ENCODE measurements at places on chromosomes 2 and 18.

DNA sequence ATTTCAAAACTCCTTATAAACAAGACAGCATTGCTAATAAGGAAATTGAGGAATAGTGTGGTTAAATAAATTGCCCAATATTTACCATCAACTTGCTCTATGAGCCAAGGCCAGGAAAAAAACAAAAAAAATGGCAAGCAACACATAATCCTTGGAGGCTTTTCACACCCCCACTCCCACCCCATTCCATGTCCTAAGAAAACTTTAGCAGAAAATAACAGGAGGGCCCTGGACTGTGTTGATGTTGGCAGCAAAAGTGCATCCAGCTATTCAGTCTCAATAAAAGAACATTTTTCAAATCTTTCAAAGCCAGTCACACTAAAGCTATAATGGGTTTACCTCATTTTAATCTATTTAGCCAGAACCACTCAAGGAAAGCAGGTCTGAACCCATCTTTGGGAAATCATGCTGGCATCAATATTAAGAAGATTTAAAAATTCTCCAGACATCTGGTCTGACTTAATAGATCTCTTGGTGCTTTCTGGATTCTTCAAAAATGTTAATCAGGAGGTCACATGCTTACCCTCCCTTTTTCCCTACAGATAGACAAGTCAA is 34.6 kb upstream of the STK17B start:
- DNase-seq: peak; percentile 14

DNA sequence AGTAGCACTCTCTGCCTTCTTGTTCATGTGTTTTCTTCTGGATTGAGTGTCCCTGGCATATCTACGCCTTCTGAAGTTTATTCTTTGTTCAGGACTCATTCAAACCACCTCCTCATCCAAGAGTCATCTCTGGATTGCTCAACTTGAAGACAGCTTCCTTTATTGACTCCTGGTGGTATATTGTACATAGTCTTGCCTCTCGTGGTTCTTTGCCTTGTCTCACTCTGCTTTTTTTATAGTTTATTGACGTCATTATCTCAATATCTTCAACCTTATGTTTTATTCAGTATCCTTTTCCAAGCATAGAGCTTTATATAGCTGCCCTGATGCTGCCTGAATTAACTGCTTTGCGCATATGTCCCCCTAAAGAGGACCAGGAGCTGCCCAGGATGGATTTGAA is 161.7 kb downstream of the INSIG2 start:
- DNase-seq: no peak

DNA sequence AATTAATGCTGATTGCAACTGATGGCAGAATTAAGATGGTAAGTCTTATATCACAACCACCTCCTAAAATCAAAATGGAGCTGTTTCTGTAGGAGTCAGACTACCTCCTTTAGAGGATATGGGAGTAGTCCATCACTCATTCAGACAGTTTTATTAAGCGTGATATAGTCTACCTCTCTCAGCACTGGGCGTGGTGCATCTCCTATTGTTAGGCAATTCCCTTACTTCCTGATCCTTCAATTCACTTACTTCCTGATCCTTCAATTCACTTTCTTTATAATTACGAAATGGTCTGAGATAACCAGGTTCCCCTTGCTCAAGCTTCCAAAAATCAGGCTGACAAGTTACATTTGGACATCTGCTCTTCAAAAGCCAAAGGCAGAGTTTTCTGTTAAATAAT is 31.9 kb downstream of the ATP8B1 start:
- no peak for DNase-seq

DNA sequence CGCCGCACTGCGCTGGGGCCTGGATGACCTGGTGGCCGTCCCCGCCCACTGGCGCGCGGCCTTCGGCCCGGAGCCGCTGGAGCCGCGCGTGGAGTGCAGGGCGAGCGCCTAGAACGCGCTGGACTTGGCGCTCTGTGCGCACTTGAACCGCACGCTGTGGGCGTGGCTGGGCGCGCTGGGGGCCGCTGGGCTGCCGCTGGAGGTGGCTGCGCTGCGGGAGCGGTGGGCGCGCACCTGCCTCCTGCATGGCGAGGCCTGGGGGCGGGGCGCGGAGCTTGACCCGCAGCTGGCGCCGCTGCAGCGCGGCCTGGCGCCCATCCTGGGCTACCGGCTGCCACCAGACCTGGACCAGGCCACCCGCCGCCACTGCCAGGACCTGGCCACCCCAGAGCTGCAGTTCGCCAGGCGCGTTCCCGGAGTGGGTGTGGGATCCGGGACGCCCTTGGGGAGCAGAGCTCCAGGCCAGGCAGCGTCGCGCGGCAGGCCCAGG is 9.9 kb downstream of the AQP12B start:
- DNase-seq: peak; percentile 2

DNA sequence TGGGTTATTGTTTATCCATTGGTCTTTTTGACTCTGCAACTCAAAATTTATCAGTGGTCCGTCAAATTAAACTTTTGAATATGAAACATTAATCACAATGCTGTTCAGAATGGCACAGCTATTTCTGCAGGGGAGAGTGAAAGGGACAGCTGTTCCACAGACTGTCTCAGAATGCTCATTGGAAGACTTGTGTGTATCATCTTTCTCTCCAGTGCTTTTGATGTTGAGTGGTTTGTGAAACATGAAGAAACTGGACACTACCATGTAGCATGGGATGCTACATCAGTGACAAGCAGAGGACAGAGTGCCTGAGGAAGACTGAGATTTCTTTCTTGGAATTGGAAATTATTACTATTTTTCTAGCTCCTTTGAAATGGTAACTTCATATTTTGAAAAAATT is 115.7 kb downstream of the PLCL1 start:
- no peak for DNase-seq

- no peak for DNase-seq
Observed at GRCh38 chr18:79386547-79386946, 9.2 kb upstream of the NFATC1 start.

DNA sequence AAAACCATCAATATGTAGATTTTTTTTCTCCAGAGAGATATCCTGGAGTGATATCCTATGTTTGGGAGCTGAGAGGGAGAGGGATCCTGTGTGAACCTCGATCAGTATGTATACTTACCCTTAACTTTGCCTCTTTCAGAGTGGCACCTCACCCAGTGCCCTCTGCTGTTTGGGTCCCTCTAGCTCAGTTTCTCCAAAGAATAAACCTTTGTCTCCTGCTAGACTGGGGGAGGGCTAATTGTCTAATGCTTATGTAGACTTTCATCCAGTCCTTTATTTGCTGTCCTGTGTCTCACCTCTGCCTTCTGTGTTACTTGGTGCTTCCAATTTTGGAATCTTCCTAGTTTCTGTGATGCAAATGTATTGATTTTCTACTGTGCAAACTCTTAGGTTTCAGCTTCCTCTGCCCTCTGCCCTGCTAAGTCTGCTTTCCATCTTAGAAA is 48.4 kb downstream of the MTX2 start:
- DNase-seq: no peak

DNA sequence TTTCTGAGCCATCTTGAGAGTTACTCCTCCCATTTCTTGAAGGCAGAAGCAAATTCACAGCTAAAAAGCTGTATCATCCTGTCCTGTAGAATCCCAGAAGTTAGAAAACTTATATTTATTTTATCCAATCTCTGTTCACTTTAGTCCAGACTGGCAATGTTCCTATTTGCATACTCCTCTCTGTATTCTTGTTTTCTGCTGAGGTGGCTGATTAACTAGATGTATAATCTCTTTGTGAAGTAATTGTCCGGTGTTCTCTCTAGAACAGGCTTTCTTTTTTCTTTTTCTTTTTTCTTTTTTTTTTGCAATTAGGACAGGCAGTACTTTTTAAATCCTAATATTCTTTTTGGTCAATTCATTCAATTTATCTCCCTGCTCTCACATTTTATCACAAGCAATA is 411.0 kb downstream of the KCNJ3 start:
- DNase-seq: no peak

GRCh38 chr2:217402761-217403383 is 543.0 kb upstream of the TNP1 start:
- DNase-seq: no peak

DNA sequence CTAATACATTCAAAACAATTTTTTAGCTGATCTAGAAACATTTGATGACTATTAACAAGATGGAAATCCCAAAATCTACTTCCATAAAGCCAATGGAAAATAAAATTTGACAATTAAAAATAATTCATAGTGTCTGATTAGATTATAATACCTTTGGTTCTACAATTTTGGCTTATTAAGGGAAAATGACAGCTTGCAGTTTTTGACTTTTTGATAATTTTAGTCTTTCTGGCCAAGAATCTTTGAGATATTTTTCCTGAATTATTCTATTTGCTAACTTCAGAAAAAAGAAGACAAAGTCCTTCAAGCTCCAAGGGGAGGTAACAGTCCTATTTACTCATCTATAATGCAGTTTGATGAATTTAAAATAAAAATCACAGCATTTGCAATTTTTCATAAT is 39.6 kb downstream of the MSH6 start:
- DNase-seq: no peak

DNA sequence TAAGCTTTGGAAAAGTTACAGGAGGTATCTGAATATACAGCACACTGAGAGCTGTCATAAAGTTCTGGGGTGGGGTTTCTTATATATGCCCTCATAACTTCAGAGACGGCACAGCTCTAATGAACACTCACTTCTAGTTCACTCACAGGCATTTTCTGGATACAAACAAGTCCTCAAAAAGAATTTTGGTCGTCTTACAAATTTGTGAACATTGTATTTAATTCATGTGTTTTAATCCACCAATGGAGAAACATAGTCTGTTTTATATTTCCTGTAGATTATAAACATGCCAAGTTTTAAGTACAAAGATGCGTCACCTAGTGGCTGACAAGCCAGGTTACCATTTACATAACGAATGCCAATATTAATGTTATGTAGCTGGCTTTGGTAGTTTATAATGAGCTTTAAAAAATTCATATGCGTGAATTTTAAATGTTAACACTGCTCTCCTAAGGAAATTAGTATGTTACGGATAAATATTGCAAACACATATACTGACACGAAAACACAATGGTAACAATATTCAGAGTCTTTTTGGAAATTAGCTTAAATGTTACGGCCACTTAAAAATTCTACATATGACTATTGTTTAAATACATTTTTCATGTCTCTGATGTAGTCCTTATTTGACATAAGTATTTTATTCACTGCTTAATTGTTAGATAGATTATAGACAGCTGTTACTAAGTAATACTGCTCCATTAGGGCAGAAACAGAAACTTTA is 2.5 kb downstream of the COL3A1 start:
- no peak for DNase-seq

GRCh38 chr2:200470230-200470629 is 39.6 kb downstream of the KCTD18 start:
- DNase-seq: no peak

GRCh38 chr2:45745231-45745630 is 93.8 kb downstream of the PRKCE start:
- no peak for DNase-seq

DNA sequence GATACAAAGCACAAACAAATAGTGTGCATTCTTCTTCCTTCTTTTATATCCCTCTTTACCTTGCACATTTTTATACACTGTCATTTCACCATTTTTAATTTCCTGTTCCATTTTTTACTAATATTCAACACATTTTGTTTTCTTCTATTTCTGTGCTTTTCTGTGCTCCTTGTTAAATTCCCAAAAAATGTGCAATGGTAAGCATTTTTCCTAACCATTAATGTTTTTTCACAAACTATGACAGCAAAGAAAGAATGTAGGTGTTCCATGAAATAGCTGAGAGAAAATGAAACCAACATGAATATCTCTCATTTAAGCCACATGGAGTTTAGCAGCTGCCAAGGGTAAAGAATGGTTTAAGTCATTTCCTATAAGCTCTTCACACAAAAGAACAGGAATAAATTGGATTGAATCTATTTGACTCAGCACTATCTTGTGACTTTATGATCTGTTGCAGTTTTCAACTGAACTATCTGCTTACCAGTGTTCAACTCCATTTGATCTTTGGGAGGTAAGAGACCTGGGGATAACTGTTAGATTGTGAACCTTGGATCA is 145.7 kb upstream of the CDH19 start:
- DNase-seq: no peak

DNA sequence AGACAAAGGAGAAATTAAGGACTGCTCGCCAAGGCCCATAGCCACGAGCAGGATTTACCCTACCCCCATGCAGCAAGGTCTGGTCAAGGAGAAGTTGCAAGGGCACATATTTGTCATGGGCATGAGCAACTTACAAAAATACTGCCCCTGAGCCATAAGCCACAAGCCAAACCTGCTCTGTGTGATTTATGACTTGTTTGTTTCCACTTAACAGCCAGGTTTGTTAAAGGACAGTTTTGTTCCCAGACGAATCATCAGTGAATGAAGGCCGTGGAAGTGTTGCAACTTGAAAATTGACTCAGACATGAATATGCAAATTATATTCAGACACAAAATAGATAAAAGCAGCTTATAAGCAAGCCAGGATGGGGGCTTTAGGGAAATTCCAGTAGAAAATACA is 31.3 kb upstream of the EVA1A start:
- DNase-seq: no peak

DNA sequence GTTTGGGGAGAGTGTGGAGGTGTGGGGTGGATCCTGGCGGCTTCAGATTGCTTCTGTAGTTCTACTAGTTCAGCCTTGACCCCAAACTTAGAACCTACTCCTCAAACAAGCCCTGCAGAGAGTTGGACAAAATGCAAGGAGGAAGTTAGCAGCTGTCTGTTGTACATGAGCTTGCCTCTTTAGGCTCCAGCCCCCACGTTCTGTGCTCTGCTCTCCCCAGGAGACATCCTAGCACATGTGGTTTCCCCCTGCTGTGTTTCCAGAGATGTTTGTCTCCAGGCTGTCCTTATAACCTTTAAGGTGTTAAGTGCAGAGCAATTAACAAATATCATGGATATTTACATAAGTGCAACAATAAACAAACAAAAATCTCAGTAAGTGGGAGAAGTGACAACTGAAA is 111.1 kb downstream of the ACOXL start:
- no peak for DNase-seq

DNA sequence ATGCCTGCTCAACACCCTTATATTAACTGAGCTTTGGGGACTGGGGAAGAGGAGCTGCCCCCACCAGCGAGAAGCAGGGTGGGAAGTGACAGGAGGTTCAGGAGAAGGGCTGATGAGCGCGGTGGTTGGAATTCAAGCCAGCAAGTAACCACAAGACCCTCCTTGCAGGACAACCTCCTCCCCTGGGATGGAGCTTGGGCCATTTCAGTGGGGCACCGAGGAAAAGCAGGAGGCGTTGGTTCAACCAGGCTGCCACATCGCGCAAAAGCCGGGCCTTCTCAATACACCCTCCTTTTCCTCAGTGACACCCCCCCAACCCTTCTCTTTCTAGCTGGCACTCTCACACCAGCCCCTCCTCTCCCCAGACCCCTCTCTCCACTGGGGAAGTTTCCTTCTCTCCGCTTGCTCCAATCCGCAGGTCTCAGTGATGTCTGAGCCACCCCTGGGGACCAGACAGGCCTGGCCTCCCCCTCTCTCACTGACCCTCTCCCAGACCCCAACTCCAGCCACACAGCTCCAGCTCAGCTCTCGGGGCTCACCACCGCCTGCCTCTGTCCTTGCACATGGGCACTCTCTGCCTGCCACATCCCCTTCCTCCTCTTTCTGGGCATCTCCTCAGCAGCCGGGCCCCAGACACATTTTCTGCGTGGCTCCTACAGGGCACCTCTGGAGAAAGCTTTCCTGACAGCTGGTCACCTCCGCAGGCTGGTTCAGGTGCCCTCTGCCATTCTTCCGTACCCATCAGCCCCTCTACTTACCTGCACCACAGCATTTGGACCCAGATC is 44.5 kb downstream of the KCNF1 start:
- DNase-seq: no peak

Data from D721Med (cell line).